T1000 (cell line): ENCODE measurements at places on chromosomes 11 and 22.

DNA sequence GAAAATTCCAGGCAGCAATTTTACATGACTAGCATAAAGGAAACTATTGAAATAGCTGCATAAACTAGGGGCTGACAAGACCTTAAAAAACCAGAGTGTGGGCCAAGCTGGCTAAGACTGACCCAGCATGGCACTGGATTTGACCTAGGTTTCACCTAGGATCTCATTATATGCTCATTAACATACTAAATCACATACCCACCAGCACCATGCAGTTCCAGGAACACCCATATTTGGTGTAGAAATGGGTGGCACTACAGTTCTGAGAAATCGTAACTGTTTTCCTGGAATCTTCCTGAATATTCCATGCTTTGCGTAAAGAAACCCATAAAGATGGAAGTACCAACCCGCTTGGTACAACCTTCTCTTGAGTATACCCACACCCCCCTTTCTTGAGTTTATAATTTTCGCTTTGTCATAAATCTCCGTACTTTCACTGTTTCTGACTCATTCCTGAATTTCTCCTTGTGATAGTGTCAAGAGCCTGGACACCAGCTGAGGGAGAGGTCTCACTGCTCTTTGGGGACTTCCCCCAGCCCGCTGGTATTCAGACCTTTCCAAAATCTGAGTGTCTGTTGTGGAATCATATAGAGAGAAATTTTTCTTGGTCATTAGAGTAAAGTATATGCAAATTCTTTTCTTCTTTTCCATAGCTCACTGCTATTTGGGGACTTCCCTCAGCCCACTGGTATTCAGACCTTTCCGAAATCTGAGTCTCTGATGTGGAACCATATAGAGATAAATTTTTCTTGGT, 55.1 kb downstream of the MTMR3 start:
- DNase-seq: no peak

DNA sequence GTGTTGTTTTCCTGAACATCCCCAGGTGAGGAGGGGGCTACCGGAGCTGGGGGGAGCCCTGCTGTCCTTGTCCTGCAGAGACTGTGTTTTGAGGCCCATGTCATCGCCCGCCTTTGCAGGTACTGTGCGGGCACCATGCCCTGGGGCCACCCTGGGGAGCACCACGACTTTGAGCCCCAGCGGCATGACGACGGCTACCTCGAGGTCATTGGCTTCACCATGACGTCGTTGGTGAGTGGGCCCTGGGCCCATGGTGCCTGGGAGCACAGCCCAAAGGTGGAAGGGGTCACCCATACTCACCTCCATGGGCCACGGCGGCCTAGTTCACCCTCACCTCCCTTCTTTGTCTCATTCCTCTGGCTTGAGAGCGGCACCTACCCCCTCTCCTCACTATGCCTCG, 6.7 kb upstream of the MDK start:
- DNase-seq: no peak

DNA sequence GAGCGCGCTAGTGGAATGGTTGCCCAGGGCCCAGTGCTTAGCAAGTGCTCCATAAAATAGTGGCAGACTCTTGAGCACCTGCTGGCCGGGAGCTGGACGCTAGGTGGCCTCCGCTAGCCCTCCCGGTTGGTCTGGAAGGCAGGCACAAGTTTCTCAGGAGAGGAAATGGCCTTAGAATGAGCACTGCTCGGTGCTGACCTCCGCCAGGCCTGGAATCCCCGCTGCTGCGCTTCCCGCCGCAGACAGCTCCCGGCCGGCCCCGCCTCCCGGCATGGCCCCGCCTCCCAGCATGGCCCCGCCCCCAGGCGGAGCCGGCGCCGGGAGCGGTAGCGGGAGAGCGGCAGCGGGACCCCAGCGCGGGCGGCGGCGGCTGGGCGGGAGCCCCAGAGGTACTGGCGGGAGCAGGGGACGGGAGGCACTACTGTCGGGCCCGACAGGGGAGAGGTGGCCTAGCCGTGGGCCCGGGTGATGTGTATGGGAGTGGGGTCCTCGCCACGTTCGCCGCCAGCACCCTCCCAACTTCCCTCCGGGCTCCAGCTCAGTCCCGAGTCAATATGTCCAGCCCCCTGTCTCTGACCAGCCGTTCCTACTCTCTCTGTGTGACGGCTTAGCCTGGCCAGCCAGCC, at the start of gene SIPA1:
SIPA1 (plus strand) TSS at position 308 of the 626 bp plus-strand sequence. CDS start 2,821 bp downstream, outside the sequence.
- DNase-seq: peak; percentile 72

- no peak for DNase-seq
Measured at GRCh38 chr11:67300256-67300755, 3.0 kb upstream of the SSH3 start.

- no peak for DNase-seq
Measured at GRCh38 chr22:43330178-43331068, 12.7 kb downstream of the SCUBE1 start.

DNA sequence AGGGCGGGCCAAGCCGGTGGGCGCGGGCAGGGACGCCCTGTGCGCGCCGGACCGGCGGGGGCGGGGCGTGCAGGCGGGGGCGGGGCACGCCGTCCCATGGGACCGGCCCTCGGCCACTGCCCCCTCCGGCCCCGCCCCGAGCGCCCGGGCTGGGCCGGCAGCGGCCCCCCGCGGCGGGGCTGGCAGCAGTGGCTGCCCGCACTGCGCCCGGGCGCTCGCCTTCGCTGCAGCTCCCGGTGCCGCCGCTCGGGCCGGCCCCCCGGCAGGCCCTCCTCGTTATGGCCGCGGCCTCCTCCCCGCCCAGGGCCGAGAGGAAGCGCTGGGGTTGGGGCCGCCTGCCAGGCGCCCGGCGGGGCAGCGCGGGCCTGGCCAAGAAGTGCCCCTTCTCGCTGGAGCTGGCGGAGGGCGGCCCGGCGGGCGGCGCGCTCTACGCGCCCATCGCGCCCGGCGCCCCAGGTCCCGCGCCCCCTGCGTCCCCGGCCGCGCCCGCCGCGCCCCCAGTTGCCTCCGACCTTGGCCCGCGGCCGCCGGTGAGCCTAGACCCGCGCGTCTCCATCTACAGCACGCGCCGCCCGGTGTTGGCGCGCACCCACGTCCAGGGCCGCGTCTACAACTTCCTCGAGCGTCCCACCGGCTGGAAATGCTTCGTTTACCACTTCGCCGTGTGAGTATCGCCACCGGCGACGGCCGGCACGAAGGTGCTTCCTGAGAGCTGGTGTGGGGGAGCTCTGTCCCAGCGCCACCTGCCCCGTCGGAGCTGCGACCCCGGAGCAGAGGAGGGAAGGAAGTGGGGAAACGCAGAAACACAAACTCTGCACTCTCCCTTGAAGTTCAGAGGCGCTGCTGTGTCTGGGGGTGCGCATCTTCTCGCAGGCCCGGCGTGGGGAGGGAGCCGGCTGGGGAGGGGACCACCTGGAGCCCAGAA, at the start of gene KCNQ1:
KCNQ1 (plus strand) TSS at position 188 of the 925 bp plus-strand sequence; CDS start at position 279, 91 bp downstream.
- DNase-seq: no peak

DNA sequence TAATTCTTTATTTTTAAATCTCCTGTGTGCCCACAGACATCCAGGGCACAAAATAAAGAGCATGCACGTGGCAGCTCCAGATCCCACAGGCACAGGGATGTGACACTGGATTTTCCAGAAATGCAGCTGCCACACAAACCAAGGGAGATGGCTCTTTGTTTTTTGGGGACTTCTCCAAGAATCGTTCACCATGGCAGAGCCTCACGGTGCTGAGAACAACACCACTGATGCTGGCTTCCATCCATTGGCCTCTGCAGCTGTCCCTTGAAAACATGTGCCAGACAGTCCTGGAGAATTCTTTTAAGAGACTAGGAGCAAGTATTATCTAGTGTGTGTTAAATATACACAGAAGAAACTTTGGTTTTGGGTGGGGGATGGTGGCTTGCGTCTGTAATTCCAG, 108.4 kb upstream of the SLC22A12 start:
- DNase-seq: no peak

- peak; percentile 37 for DNase-seq
Measured at GRCh38 chr22:18060646-18061620, 16.9 kb upstream of the PEX26 start.

- no peak for DNase-seq
Measured at GRCh38 chr11:42034826-42035225, 575.4 kb upstream of the LRRC4C start.
